Activated CD4-positive, alpha-beta T cell treated with anti-CD3 and anti-CD28 coated beads for 1 hour (primary cell): ENCODE measurements at places on chromosomes 5 and 9.

DNA sequence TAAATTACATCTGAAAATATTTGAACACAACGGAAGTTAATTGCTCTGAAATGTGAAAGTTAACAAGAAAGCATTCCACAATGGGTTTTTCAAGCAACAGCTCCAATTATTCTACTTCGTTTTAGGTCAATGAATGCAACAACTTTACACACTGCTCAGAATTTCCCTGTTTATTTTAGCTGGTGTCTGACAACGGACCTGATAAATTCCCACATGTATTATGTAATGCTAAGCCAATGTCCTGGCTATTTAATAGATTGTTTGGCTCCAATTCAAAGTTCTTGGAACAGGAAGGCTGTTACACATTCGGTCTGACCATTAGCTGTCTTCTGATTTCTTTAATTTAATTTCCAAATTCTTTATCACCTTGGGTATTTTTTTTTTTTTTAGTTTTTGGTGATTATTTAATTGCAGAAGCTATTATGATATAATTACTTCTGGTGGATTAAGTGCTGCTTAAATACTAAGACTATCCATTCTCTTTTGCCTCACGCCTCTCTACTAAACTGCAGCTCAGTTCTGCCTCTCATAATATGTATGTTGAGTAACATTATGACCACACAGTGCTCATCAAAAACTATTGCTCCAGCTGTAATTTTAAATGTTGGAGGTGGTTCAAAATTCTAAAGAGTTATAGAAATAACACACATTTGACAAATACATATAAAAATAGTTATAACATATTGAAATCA lies 57.9 kb downstream of the MEF2C start:
- no peak for DNase-seq

DNA sequence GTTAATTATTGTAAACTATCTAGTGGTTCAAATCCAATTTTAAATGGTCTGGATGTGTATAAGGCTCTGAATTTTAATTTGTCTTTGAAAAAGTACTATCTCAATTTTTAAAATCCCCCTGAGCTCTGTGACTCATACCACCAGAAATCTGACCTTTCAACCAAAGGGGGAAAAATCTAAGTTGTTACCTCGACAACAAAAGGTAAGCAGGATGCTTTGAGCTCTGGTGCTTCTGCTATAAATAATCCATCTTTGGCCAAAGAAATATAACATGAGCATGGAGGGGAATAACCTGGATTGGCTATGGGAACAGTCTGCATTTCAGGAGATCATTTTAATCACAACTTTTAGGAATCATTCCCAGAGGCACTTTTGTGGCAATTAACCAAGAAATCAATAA lies 76.3 kb upstream of the PCSK1 start:
- no peak for DNase-seq

- no peak for DNase-seq
Observed at GRCh38 chr9:119938871-119939270, 569.6 kb upstream of the BRINP1 start.

DNA sequence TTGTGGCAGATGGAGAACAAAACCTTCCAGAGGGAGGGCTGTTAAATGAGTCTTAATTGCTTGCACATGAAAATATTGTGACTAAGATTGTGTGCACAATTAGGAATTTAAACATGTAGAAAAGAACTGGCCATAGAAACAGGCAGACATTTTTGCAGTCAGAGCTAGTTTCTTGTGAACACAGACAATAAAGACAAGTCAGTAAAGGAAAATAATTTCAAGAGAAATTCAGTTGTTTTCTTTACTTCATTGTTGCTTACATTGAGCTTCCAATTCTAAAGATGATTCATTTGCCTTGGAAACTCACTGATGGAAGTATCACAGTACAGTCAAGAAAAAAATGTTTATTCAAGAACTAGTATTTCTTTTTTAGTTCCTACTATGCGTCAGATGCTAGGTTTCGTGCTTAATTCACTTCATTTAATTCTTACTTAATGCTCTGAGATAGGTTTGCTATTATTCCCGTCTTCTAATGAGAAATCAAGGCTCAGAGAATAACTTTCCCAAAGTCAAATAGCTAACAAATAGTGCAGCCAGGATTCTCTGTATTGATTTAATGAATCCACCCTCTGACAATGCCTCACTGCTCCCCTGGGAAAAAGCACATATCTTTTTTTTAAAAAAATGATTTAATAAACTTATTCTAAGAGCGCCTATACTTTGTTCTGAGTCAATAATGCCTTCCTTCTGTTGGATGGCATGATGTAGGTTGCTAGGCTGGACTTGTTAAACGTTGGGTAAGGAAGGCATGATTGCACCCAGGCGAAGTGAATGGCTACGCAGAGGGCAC lies 581.4 kb downstream of the RAB3C start:
- DNase-seq: no peak

DNA sequence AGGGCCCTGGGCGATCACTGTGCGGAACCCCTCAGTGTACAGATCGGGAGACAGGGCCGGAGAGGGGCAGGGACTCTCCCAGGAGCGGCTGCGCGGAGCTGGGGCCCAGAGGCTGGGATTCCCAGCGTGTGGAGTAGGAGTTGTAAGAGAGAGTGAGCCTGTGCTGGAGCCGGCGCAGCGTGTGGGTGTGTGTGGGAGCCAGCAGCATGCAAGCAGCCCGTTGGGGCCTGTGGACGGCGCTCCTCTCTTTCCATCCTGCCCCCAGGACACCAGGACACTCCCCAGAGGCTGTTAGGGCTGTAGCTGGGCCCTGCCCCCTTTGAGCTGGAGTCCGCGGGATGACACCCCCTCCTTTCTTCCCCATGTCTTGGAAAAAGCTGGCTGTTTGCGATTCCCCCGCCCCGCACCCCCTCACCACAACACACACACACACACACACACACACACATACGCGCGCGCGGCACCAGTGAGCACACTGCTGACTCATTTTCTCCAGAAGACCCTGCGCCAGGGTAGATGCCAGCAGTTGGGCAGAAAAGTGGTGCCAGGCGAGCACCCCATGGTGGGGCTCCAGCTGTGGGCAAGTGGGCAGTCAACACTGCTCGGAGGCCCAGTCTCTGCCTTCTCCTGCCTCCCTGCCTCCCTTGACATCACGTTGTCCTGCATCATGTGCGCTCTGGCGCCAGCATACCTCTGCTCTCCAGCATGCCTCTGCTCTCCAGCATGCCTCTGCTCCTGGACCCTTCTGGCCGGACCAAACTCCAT lies 1.5 kb downstream of the COL27A1 start:
- no peak for DNase-seq

DNA sequence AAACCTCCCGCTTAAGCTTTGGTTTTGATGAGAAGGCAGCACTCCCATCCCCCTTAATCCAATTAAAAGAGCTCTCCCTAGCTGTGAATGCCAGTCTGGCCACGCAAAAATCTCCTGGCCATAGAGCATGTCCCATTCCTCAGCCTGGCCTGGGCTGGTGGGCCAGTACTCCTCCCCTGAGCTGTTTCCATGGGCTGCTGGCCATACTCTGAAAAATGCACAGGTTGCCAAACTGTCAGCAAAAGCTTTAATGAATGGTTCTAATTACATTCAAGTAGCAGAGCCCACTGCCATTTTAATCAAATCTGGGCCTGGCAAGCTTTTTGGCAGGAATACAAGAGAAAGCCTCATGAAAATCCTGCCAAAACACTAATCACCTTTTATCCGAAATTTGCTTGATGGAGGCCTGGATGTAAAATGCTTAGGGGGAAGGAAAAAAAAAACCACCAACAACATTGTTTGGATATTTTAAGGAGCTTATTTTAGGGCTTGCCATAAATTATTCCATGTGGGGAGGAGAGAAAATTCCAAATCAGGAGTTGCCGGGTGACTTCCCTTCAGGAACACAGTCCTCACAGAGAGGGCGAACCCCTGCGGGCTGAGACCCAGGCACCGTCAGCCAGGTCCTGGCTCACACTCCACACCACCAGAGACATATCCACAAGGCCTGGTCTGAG lies 243.3 kb downstream of the SEC61B start:
- DNase-seq: no peak

DNA sequence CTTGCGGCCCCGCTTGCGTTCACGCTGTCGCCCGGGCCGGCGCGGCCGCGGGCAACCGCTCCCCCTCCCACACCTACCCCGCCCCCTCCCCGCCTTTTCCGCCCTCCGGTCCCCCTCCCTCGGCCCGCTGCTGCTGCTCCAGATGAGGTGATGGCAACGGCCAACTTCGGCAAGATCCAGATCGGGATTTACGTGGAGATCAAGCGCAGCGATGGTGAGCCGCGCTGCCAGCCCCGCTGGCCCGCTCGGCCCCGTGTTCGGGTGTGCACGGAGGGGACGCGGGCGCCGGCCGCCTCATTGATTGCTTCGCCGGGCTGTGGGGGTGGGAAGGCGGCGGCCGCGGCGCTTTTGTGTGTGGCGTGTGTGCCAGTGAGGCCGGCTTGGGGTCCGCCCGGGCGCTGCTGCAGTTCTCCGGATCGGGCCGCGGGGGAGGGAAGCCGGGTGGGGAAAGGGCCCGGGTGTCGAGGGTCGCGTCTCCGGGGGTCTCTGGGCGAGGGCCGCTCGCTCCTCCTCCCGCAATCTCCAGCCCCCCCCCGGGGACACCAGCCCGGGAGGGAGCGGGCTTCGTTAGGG lies 403 bp downstream of the KIF2A start:
- DNase-seq: no peak

DNA sequence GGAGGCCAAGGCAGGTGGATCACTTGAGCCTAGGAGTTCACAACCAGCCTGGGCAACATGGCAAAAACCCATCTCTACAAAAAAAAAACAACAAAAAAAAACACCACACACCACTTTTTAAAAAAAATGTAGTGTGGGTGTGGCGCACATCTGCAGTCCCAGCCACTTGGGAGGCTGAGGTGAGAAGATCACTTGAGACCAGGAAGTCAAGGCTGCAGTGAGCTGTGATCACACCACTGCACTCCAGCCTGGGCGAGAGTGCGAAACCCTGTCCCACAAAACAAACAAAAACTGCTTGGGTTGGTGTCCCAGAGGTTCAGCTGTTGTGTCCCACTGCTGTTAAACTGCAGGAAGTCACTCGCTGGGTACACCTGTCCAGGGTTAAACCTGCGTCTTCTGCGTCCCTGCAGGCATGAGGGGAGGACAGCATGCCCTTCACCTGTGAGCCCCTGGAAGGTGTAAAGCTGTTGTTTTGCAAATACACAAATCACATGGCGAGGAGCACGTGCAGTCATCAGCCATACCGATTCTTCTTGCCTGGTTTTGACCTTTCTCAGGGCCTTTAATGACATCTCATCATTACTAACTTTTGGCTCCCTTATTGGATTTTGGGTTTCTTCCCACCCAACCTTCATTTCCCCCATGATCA lies 29.3 kb upstream of the CLPTM1L start:
- DNase-seq: no peak

DNA sequence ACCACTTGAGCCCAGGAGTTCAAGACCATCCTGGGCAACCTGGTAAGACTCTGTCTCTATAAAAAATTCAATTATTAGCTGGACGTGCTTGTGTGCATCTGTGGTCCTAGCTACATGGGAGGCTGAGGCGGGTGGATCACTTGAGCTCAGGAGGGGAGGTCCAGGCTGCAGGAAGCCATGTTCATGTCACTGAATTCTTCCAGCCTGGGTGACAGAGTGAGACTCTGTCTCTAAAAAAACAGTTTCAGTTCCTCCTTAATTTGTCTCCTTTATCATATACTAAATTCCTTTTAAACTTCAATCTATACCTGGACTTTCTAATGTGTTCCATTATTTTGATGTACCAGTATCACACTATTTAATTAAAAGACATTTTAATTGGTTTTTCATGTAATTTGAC lies 422.2 kb upstream of the TLE4 start:
- no peak for DNase-seq

GRCh38 chr9:77128125-77128789 lies 49.1 kb upstream of the VPS13A start:
- DNase-seq: no peak

DNA sequence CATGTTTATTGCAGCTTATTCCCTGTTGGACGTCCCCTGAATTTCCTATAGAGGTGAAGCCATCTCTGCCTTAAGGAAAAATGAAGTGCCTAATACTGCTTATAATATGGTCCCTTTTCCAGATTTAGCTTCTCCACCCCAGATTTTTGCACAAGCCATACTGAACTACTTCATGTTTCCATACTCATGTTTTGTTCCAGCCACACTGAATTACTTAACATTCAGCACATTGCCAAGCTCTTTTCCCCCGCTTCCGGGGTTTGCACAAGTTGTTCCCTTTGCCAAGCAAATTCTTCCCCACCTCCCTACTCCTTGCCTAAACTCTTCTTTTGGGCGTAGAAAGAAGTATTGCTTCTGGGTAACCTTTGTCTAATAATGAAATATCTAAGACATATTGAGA lies 1.7 kb upstream of the CNTRL start:
- DNase-seq: no peak

DNA sequence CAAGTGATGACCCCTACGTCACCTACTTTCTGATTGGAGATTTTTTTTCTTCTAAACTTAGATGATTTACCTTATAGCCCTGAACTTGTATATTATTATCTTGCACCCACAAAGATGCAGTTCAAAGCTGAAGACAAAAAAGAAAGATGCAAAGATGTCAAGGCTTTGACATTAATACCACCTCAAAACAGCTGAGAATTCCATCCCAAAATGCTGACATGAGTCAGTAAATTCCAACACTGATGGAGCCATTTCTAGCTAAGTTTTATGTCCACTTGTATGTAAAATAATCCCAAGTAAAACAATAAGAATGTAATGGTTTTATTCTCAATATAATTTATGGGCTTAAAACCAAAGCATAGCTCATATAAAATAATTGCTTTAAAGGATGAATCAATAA lies 91.5 kb upstream of the CDH9 start:
- DNase-seq: no peak

- no peak for DNase-seq
Observed at GRCh38 chr9:17075758-17076485, 58.9 kb upstream of the CNTLN start.

DNA sequence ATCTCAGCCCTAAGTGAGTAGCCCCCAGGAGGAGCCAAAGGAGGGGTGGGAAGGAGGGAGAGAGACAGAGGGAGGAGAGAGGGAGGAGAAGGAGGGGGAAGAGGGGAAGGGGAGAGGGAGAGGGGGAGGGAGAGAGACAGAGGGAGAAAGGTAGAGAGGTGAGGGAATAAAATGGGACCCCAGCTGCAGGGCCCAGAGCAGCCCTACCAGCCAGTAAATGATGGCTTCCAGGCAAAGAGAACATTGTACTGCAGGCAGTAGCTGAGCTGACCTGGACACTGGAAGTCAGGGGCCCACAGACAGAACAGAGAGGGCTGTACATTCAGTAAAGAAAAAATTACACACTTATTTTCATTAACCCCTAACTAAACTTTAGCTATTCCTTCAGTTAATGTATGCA lies 57.8 kb upstream of the GNE start:
- DNase-seq: no peak

GRCh38 chr5:93594591-93595419 lies 11.8 kb downstream of the NR2F1 start:
- DNase-seq: no peak
